Subcutaneous adipose tissue (tissue), 4 donors: ENCODE measurements at places on chromosomes 12 and 14. TPM values are rescaled to one million over a fixed set of nuclear protein-coding genes. Genes with fewer than 3 reads are reported as not detected.

IL26 gene
- total RNA-seq, result not detected

NPFF gene
- total RNA-seq, result not detected

RAD9B gene
- 0.82 TPM for total RNA-seq

C12orf75 gene
- 3.1 TPM for total RNA-seq

TMEM121 gene
- 1.5 TPM for total RNA-seq

AQP5 gene
- not detected for total RNA-seq

BICDL1 gene
- total RNA-seq, result 2.2 TPM

SLC25A29 gene
- 37.7 TPM for total RNA-seq

SOX5 gene
- total RNA-seq, result 56.8 TPM

MMP17 gene
- 4.6 TPM for total RNA-seq

SLC5A8 gene
- not detected for total RNA-seq

RTN1 gene
- 63.2 TPM for total RNA-seq

LRIG3 gene
- total RNA-seq, result 54.7 TPM

FOXM1 gene
- not detected for total RNA-seq

DCAF11 gene
- total RNA-seq, result 39.6 TPM

CISTR gene
- total RNA-seq, result not detected

OTUB2 gene
- total RNA-seq, result 3.9 TPM

MRPS35 gene
- total RNA-seq, result 27.5 TPM

APOF gene
- not detected for total RNA-seq

GALNT4 gene
- 7.8 TPM for total RNA-seq

DAD1 gene
- 356 TPM for total RNA-seq

SDR9C7 gene
- total RNA-seq, result not detected

CD4 gene
- 33.0 TPM for total RNA-seq

EEA1 gene
- total RNA-seq, result 43.9 TPM

SLC38A1 gene
- 3.8 TPM for total RNA-seq

PLBD1 gene
- 63.9 TPM for total RNA-seq

SERPINA5 gene
- total RNA-seq, result 2.9 TPM

KRT78 gene
- total RNA-seq, result not detected

KERA gene
- total RNA-seq, result not detected

DCN gene
- total RNA-seq, result 2,418 TPM

PZP gene
- not detected for total RNA-seq

ABCC9 gene
- total RNA-seq, result 67.3 TPM

LRFN5 gene
- total RNA-seq, result 1.1 TPM
